Natural killer cell treated with Interleukin-12 subunit alpha and Interleukin-12 subunit beta and Interleukin-15 and Interleukin-18, amount 100 ng/mL, for 72 hours (primary cell): ENCODE measurements at places on chromosomes 7 and 10. TPM values are rescaled to one million over a fixed set of nuclear protein-coding genes. Genes with fewer than 3 reads are reported as not detected.

GRCh38 chr10:126905776-126906703, 812 bp downstream of the DOCK1 start:
- H3K4me3 ChIP-seq = peak overlapping the region; percentile 52
- H3K36me3 ChIP-seq = no peaks in the 10 kb centered on the region
- H3K27me3 ChIP-seq = peaks cover 25% of the 10 kb centered on the region
- DNase-seq = peak; percentile 50
- no peak overlapping the region for H3K27ac ChIP-seq

GRCh38 chr7:19107356-19108146, 9.9 kb downstream of the TWIST1 start:
- H3K4me1 ChIP-seq = peaks cover 2% of the 10 kb centered on the region
- H3K27me3 ChIP-seq = peaks cover 97% of the 10 kb centered on the region
- peak overlapping the region; percentile 10 for H3K4me3 ChIP-seq

DNA sequence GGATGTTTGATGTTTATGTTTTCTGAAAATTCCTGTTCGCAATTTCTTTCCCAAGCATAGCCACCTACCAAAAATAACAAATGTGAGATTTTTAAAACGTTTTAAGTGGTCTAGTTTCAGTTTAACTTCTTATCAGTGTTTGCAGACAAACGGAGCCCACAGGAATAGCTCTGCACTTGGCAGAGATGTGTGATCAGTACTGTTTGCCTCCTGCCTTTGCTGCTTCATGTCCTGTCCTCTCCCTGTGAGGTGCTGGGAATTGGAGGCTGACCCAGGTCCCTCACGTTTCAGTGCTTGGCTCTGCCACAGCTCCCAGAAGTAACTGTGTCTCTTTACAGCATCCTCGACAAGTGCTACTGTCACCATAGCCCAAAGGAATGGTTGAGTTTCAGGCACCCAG, 1.2 kb downstream of the UCN3 start:
- no peak for DNase-seq
- no peak overlapping the region for H3K27ac ChIP-seq
- peaks cover 16% of the 10 kb centered on the region for H3K4me1 ChIP-seq
- H3K27me3 ChIP-seq = no peaks in the 10 kb centered on the region
- no peak overlapping the region for H3K4me3 ChIP-seq

GRCh38 chr10:17685233-17685840, 41.4 kb downstream of the STAM start:
- H3K36me3 ChIP-seq = no peaks in the 10 kb centered on the region
- DNase-seq = peak; percentile 73
- peak overlapping the region; percentile 71 for H3K27ac ChIP-seq

GRCh38 chr7:34845666-34846361, 187.8 kb downstream of the NPSR1 start:
- DNase-seq = no peak
- no peak overlapping the region for H3K4me3 ChIP-seq
- H3K36me3 ChIP-seq = no peaks in the 10 kb centered on the region
- no peaks in the 10 kb centered on the region for H3K4me1 ChIP-seq
- H3K27ac ChIP-seq = no peak overlapping the region

- DNase-seq = peak; percentile 71
- H3K4me1 ChIP-seq = no peaks in the 10 kb centered on the region
- peak overlapping the region; percentile 29 for H3K27ac ChIP-seq
- H3K27me3 ChIP-seq = no peaks in the 10 kb centered on the region
- no peaks in the 10 kb centered on the region for H3K36me3 ChIP-seq
These were observed 177.2 kb downstream of the SH3PXD2A start for GRCh38 chr10:103678178-103678526.

DNA sequence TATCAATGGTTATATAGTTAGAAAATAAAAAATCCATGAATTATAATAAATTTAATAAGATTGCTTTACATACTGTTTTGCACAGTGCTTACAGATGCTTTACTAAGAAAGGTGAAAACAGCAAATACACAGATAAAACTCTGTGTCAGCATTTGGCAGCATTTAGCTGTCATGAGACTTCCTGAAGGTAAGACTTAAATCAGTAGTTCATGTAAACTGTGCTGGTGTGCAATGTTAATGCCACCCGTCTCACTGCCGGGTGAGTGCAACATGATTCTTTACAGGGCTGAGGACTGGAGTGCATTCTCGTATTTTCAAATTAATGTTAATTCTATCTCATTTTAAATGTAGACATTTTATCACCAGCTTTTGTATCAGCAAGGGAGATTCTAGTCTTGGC, 326.2 kb upstream of the POT1 start:
- H3K4me1 ChIP-seq = no peaks in the 10 kb centered on the region
- H3K4me3 ChIP-seq = no peak overlapping the region
- H3K36me3 ChIP-seq = no peaks in the 10 kb centered on the region
- no peak overlapping the region for H3K27ac ChIP-seq
- no peak for DNase-seq
- no peaks in the 10 kb centered on the region for H3K27me3 ChIP-seq

DKK1 gene
- total RNA-seq = not detected

- H3K36me3 ChIP-seq = no peaks in the 10 kb centered on the region
- H3K27ac ChIP-seq = no peak overlapping the region
- no peak overlapping the region for H3K4me3 ChIP-seq
These were observed 236.4 kb upstream of the GRM3 start for GRCh38 chr7:86407291-86407690.

TMEM176B gene
- total RNA-seq = not detected

DNA sequence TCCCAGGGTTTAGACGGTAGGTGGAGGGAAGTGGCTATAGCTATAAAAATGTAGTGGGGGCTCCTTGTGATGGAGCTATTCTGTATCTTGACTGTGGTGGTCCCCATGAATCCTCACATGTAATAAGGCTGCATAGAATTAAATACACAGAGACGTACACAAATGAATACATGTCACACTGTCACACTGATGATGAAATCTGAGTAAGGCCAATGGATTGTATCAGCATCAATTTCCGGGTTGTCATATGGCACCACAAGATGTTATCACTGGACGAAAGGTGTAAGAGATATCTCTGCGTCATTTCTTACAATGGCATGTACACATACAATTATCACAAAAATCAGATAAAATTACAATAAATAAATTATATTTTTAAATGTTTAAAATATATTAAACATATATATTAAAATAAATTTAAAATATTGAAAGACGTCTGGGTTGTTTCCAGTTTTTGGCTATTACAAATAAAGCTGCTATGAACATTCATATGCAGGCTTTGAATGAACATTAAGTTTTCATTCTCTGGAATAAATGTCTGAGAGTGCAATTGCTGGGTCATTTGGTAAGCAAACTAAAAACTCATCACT, 38.1 kb downstream of the LEP start:
- H3K4me1 ChIP-seq = no peaks in the 10 kb centered on the region
- no peak overlapping the region for H3K4me3 ChIP-seq
- H3K27ac ChIP-seq = no peak overlapping the region
- peaks cover 16% of the 10 kb centered on the region for H3K36me3 ChIP-seq
- H3K27me3 ChIP-seq = no peaks in the 10 kb centered on the region

DNA sequence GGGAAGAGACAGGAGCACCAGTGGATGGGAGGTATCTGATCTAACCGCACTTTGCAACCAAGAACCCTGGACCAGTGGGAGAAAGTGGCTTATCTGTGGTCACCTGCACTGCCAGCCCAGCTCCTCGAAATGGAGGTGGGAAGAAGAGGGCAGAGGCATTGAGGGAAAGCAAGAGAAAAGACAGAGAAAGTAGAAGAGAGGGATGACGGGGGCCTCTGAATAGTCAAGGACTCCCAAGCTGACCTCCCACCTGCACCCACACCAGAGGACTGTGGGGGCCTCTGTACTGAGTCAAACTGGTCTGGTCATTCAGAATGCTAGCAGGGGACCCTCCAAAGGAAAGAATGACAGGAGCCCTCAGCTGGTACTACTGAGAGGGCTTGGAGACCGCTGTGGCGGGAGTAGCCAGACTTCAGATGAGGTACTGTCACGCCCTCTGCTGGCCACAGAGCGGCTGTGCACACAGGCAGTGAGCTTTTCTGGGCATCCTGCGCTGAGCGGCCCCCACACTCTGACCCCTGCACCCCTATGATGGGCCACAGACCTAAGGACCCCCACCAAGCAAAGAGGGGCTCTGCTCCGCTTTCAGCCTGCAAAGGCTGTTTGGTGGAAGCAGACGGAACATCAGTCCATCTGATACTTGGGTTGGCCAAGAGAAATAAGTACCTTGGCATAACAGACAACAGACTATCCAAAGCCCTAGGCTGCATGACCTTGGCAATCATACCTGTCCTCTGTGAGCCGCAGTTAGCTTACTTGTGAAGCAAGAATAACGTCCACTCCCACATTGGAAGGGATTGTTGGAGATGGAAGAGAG, 112.9 kb downstream of the COL13A1 start:
- no peak overlapping the region for H3K27ac ChIP-seq
- no peaks in the 10 kb centered on the region for H3K36me3 ChIP-seq
- H3K4me3 ChIP-seq = no peak overlapping the region
- H3K27me3 ChIP-seq = no peaks in the 10 kb centered on the region

- peaks cover 18% of the 10 kb centered on the region for H3K4me1 ChIP-seq
- peak overlapping the region; percentile 94 for H3K27ac ChIP-seq
- DNase-seq = no peak
- no peaks in the 10 kb centered on the region for H3K27me3 ChIP-seq
- H3K36me3 ChIP-seq = no peaks in the 10 kb centered on the region
These were observed 2.9 kb upstream of the TRIM8 start for GRCh38 chr10:102641402-102641801.

CNPY1 gene
- not detected for total RNA-seq

- H3K4me3 ChIP-seq = no peak overlapping the region
- DNase-seq = no peak
- no peak overlapping the region for H3K27ac ChIP-seq
- H3K36me3 ChIP-seq = peaks cover 10% of the 10 kb centered on the region
- no peaks in the 10 kb centered on the region for H3K4me1 ChIP-seq
- H3K27me3 ChIP-seq = no peaks in the 10 kb centered on the region
These were observed 105.5 kb downstream of the HGF start for GRCh38 chr7:81664304-81664703.

DNA sequence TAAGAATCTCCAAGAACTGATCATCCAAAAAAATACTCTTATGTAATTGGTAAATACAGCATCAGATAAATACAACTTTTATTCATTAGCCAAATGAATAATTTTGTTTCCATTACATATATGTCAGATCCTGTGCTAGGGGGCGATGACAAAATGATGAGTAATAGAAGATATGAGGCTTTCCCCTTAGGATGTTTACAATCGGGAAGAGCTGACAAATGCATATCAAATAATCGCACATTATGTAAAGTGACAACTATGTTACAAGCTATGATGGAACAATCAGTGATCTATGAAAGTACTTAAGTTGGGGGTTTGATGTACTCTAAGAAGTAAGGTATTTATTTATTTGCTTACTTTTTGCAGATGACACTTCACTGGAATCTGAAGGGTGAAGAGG, 465.6 kb upstream of the VSTM2A start:
- no peak for DNase-seq
- no peaks in the 10 kb centered on the region for H3K27me3 ChIP-seq
- H3K4me1 ChIP-seq = no peaks in the 10 kb centered on the region
- H3K4me3 ChIP-seq = no peak overlapping the region
